ENCODE measurements at places on chromosomes 2 and 18. TPM values are rescaled to one million over a fixed set of nuclear protein-coding genes. Genes with fewer than 3 reads are reported as not detected.

- DNase-seq = no peak
Observed at GRCh38 chr2:19937004-19937403, 35.2 kb upstream of the TTC32 start.

Gene MYO3B
- 0.16 TPM for total RNA-seq

Gene TDRD15
- total RNA-seq = 0.13 TPM

- DNase-seq = no peak
Observed at GRCh38 chr2:161379740-161380139, 36.4 kb upstream of the TBR1 start.

DNA sequence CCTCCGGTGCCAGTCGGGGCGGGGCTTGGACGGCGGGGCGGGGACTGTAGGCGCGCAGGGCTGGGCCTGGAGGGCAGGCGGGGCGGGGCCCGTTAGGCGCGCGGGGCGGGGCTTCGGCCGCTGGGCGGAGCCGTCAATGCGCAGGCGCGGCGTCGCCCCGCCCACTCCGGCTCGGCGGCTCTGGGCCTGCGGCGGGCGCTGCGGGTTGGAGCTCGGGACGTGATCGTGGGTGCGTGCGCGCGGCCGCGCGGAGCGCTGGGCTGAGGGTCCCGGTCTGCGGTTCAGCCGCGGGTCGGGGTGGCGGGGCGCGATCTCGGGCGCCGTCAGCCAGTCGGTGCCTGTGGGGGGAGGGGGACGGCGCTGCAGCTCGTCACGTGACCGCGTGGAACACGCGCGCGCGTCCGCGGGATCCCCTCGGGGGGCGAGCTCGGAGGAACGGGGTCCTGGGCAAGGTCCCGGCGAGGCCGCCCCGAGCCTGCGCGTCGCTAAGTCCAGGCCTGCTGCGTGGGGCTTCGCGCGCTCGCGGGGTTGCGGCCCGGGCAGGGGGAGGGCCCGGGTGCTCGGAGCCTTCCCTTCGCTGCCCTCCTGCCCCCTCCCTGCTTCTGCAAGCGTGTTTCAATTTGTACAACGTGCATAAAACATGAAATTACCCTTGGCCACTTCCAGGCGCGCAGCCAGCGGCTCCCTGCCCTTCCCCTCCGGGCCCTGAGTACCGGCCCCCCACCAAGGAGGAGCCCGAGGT, at the start of gene D2HGDH:
D2HGDH (plus strand) TSS at position 164 of the 742 bp plus-strand sequence. CDS start 595 bp downstream, outside the sequence.
- peak; percentile 91 for DNase-seq

DNA sequence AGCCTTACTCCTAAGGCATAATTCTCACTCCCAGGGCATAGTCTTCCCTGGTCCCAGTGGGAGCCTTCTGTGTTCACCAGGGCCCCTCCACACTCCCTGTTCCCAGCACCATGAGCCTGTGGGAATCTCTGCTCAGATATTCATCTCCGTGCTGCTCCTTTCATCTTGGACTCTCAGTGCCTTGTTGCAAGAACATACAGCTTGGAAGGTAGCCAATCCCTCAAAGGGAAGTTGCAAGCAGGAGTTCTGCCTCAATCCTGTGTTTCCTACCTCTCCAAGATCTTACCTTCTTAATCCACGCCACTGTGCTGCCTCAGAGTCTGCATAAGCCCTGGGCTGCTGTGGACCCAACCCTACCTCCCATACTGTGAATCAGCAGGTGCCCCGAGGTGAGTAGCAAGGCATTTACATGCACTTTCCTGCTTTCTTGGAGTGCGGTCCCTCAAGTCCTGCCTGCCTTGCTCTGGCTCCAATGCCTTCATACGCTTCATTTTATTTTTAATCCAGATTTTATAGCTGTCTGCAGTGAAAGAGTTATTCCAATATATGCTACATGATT, 413.8 kb upstream of the RAB6C start:
- no peak for DNase-seq

GRCh38 chr2:215530191-215530968, 94.5 kb upstream of the FN1 start:
- DNase-seq = no peak

Gene TUBA4B
- not detected for total RNA-seq

- no peak for DNase-seq
Observed at GRCh38 chr18:11581286-11581685, 28.1 kb upstream of the SLC35G4 start.

Gene CCDC68
- not detected for total RNA-seq

- DNase-seq = no peak
Observed at GRCh38 chr2:112980537-112980936, 2.7 kb downstream of the IL36G start.

Gene PROKR1
- total RNA-seq = not detected

GRCh38 chr2:195595825-195596224, 61.2 kb upstream of the SLC39A10 start:
- DNase-seq = no peak

DNA sequence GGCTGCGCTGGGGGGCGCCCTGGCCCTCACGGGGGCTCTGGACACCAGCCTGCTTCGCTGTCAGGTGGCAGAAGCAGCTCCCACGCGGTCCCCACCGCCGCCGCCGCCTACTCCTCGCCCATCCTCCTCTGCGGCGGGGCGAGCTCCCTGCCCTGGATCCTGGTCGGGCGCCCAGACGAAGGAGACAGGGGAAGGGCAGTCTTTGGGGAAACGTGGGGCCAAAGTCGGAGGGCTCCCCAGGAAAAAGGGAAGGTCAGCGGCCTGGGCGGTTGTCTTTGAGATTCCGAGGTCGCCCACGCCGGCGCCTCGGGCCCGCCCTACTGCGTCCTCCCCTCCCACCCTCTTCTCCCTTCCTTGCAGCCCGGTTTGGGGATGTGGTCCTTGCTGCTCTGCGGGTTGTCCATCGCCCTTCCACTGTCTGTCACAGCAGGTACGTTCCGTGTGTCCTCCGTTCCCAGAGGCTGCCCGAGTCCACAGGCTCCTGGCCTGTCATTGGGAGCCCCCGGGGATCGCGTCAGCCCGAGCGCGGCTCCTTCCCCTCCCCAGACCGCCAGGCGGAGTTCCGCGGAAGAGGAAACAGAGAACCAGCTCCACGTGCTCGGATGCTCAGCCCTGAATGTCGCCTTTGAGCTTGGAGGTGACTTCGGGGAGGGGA, 800 bp downstream of the IL1RL2 start:
- DNase-seq = peak; percentile 32

Gene CAVIN2
- total RNA-seq = 204 TPM

Gene C1QL2
- not detected for total RNA-seq

DNA sequence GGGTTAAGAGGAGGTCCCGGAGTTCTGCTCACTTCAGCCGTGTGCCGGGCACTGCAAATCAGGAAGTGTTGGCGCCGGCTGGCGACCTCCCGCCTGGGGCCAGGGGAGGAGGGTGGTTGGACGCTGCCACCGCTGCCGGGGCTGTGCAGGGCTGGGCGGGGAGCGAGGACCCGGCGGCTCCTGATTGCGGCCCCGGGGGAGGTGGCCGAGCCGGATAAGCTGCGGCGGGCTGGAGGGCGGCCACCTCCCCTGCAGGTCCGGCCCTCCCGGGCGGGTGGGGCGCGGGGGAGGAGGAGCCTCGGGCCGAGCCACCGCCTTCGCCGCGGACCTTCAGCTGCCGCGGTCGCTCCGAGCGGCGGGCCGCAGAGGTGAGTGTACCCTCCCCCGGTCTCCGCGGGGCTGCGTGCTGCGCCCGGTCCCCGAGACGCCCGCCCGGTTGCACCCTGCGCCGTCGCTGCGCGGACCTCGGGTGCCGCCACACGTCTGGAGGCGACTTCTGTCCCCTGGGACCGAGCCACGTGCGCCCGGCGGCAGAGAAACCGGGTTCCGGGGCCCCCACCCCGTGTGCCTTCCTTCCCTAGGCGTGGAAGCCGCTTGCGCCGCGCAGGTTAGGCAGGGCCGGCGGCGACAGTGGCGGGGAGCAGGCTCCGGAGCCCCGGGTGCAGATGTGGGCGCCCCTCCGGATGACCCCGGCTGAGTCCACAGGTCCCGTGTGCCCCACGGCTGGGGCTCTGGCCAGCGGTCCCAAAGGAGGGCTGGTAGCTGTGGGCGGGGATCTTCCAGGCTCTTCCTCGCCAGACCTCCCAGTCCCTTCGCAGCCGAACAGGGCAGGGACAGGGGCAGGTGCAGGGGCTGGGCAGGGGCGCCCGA, at the start of gene STEAP3:
STEAP3 (plus strand) TSS at position 314 of the 870 bp plus-strand sequence. CDS start 7,179 bp downstream, outside the sequence.
- DNase-seq = no peak

GRCh38 chr2:46164529-46165301, 132.5 kb upstream of the EPAS1 start:
- no peak for DNase-seq

GRCh38 chr2:81304154-81304830, 999.7 kb upstream of the LRRTM1 start:
- DNase-seq = no peak

Gene FOXI3
- not detected for total RNA-seq

Gene LYG2
- not detected for total RNA-seq

Gene SLC11A1
- 2.7 TPM for total RNA-seq

Gene CFAP210
- total RNA-seq = 3.7 TPM

GRCh38 chr2:22691666-22692065, 693.3 kb upstream of the KLHL29 start:
- no peak for DNase-seq

Gene CCDC74B
- total RNA-seq = 0.99 TPM

DNA sequence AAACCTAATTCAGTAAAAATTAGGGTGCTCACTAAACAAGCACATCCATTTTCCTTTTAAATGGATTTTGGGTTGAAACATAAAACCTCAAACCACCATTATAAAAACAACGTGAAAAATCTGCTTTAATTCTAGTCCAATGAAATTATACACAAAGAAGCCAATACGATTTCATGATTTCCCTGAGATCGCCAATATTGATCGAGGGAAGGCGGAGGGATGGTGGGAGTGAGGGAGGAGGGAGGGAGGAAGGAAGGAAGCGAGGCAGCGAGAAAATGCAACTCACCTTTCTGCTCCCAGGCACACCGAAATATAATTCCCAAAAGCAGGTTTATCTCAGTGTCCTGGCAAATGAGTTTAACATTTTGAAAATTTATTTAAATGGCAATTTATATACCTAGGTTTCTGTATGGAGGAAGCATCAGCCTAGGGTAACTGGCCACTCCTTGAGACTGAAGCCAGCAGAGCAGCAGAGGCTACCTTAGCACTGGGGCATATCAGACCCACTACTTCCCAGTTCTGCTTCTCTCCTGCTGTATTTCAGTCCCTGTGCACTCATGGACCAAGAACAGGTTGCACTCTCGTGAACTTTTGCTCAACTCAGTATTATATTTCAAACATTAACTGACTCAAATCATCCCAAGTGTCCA, 2.3 kb upstream of the ONECUT2 start:
- no peak for DNase-seq

Gene SULT1C4
- not detected for total RNA-seq

DNA sequence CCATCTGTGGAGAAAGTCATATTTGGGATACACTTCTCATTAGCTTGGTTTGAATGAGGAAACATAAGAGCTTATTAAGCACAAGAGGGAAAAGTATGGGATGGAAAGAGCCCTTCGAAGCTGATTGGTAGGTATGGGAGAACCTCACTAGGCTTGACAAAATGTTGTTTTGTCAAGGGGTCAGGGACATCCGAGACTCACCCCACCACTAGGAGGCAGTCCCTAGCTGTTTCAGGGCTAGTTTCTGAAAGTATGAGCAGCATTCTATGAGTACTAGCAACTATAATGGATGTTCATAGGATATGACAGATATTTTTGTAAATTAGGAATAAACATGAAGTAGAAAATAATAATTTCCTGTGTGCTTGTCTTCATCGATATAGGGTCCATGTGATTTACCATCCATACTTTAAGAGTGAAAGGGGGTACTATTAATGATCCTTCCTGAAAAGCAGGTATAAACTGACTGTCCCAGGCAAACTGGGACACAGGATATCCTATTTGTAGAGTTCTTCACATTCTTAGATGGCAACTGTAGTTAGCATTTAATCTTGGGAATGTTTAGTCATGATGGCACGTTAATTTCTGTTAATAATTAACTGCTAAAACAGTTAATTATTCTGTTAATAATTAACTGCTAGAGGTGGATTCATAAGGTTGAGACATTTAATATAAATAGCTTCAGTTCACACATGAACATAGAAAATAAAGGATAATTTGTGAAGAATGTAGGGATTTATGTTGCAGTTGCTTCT, 28.4 kb downstream of the OTX1 start:
- DNase-seq = no peak

DNA sequence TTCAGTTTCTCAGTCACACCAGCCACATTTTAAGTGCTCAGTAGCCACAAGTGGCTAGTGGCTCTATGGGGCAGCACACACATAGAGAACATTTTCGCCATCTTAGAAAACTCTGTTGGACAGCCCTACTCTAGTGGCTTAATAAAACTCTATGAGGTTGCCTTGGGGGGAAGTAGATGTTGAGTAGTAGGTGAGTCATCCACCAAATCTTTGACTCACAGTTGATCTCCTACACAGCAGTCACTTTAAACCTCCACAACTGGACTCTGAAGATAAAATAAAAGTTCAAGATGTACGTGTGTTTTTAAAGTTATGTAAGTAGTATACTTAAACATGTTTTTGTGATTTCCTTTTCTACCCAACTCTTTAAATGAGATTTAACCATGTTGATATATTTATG, 379.0 kb downstream of the SETBP1 start:
- DNase-seq = no peak

Gene AUP1
- total RNA-seq = 153 TPM

GRCh38 chr2:36277146-36277808, 78.3 kb upstream of the CRIM1 start:
- no peak for DNase-seq

Gene SCN1A
- total RNA-seq = not detected

Gene SERPINB7
- total RNA-seq = not detected

GRCh38 chr2:111617299-111618225, 266.4 kb downstream of the ANAPC1 start:
- DNase-seq = no peak

- DNase-seq = no peak
Observed at GRCh38 chr2:150424406-150424805, 63.1 kb downstream of the RND3 start.

DNA sequence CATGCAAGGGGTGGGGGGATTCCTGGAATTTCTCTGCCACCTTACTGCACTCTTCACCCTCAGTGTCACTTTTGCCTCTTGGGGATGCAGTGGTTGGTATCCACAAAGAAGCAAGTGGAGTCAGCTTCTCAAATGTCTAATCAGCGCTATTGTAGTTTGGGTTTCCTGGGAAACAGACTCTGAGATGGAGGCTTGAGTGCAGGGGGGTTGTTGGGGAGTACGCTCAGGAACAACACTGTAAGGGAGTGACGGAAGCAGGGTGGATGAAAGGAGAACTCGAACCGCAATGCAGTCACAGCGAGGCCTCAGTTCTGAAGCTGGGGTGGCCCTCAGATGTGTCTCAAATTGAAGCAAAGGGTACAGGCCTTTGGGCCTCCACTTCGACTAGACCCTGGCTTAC, 73.6 kb upstream of the EPC2 start:
- no peak for DNase-seq

Gene RAD51AP2
- total RNA-seq = not detected

Gene COLEC12
- not detected for total RNA-seq

DNA sequence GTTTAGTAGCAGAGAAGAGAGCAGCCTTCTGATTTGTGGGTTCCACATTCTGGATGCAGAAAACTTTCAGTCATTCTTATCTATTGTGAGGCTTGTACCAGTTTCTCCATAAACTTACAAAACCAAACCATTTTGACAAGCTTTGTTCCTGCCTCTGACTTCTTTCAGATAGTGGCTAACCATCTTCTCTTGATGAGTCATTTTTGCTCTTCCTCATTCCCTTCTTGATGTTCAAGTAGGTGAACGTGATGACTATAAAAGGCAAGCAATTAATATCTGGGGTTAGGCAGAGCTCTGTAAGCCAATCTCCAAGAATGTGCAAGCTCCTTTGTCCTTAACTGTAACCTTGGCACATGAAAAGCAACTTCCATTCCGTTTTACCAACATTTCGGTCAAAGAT, 2083.1 kb upstream of the PIK3C3 start:
- DNase-seq = no peak

Gene RAB6C
- total RNA-seq = not detected

Gene EMILIN2
- 5.8 TPM for total RNA-seq

Gene ANKRD30BL
- total RNA-seq = not detected

Data from T-helper 17 cell (primary cell).